A549 treated with CpdA at 1 μM for 4 hours (cell line): ENCODE measurements at places on chromosomes 5 and 9. TPM values are rescaled to one million over a fixed set of nuclear protein-coding genes. Genes with fewer than 3 reads are reported as not detected.

The MPDZ gene
- total RNA-seq: 12.1 to 18.4 TPM (median 14.2 TPM) in 5 replicates

The TAF11L14 gene
- total RNA-seq: not detected in 5 replicates

The LURAP1L gene
- 11.3 to 15.5 TPM (median 13.3 TPM) in 5 replicates for total RNA-seq

The ZER1 gene
- total RNA-seq: 14.7 to 17.0 TPM (median 15.1 TPM) in 5 replicates

The AFAP1L1 gene
- total RNA-seq: 4.4 to 6.3 TPM (median 5.5 TPM) in 5 replicates

The NNT gene
- total RNA-seq: 10.6 to 14.9 TPM (median 12.0 TPM) in 5 replicates

The PCDHB15 gene
- total RNA-seq: 0.05 to 0.07 TPM (median 0.06 TPM) in 4 of 5 replicates, not detected in the other

The PSMD5 gene
- 30.1 to 38.1 TPM (median 30.5 TPM) in 5 replicates for total RNA-seq

The ARHGEF39 gene
- total RNA-seq: 12.3 to 19.6 TPM (median 18.5 TPM) in 5 replicates

The NOXA1 gene
- total RNA-seq: 1.0 to 1.5 TPM (median 1.5 TPM) in 5 replicates

The OGN gene
- total RNA-seq: not detected in 5 replicates

The KIF4B gene
- 0.01 to 0.02 TPM (median 0.02 TPM) in 3 of 5 replicates, not detected in the others for total RNA-seq

The FAM78A gene
- 0.23 to 1.1 TPM (median 0.52 TPM) in 5 replicates for total RNA-seq

The UGT3A1 gene
- not detected in 5 replicates for total RNA-seq

The ADAMTSL1 gene
- 0.07 to 0.18 TPM (median 0.07 TPM) in 3 of 5 replicates, not detected in the others for total RNA-seq

The GABRP gene
- not detected in 5 replicates for total RNA-seq

The SLC36A2 gene
- not detected in 5 replicates for total RNA-seq

The ENTPD2 gene
- 0.72 to 1.2 TPM (median 0.76 TPM) in 5 replicates for total RNA-seq

The GRXCR2 gene
- total RNA-seq: not detected in 5 replicates

The IFNA21 gene
- total RNA-seq: not detected in 5 replicates

The HTR4 gene
- not detected in 5 replicates for total RNA-seq

The MRPL36 gene
- 87.3 to 122 TPM (median 117 TPM) in 5 replicates for total RNA-seq

The FOXD4 gene
- total RNA-seq: 0.29 to 0.59 TPM (median 0.53 TPM) in 5 replicates

The DMGDH gene
- 0.27 TPM in 1 of 5 replicates, not detected in the others for total RNA-seq

The ROPN1L gene
- 1.9 to 2.7 TPM (median 2.3 TPM) in 5 replicates for total RNA-seq

The LCN15 gene
- total RNA-seq: 0.09 TPM in 1 of 5 replicates, not detected in the others

The ADRA1B gene
- 7.5 to 10.2 TPM (median 9.9 TPM) in 5 replicates for total RNA-seq

The ASPN gene
- not detected in 5 replicates for total RNA-seq

The OR1J2 gene
- 0.06 to 0.15 TPM in 2 of 5 replicates, not detected in the others for total RNA-seq

The SHOC1 gene
- total RNA-seq: 0.01 TPM in 1 of 5 replicates, not detected in the others

The NR2F1-AS1 gene
- 2.8 to 4.8 TPM (median 3.8 TPM) in 5 replicates for total RNA-seq

The SET gene
- 408 to 577 TPM (median 430 TPM) in 5 replicates for total RNA-seq

The TNFSF8 gene
- total RNA-seq: not detected in 5 replicates

The CAVIN4 gene
- 0.39 to 0.91 TPM (median 0.50 TPM) in 5 replicates for total RNA-seq

The SLC46A2 gene
- total RNA-seq: not detected in 5 replicates

The PFN3 gene
- total RNA-seq: not detected in 5 replicates
